Lung microvascular endothelial cell (primary cell): ENCODE measurements at places on chromosomes 11 and 22.

DNA sequence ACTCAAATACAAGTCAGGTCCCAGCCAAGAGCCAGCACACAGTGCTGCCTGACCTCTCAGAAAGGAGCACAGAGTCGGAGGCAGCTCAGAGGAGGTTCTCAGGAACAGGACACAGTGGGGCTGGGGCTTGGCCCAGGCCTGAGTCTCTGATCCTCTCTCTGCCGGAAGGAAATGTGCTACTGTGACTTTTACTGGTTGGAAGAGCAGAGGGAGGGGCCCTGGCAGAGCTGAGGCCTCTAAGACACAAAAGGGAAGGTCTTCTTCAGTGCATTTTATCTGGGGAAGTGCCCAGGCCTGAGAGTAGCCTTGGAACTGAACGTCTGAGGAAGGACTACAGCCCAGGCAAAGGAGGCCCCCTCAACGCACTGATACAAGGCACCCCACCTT, 16.2 kb upstream of the CASTOR1 start:
- peak; percentile 76 for DNase-seq

GRCh38 chr22:47091246-47091651, 328.8 kb downstream of the TBC1D22A start:
- DNase-seq = peak; percentile 4

DNA sequence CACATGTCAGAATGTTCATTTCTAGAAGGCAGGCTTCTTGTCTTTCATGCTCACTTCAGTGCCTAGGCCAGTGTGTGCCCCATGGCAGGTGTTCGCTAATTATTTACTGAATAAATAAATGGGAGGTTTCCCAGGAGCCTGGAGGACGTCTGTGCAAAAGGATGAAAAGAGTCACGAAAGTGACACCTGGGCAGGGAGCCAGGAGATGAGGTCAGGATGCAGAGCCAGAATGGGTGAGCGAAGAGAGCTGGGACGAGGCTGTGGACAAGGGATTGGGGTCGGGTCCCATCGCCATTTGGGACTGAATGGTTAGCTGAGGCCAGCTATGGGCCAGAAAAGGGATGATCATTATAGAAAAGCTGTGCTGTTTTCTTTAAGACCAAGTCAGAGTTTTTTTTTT, 560.4 kb downstream of the TBC1D22A start:
- DNase-seq = no peak

- DNase-seq = no peak
Observed at GRCh38 chr11:93458286-93458685, 84.9 kb downstream of the SMCO4 start.

DNA sequence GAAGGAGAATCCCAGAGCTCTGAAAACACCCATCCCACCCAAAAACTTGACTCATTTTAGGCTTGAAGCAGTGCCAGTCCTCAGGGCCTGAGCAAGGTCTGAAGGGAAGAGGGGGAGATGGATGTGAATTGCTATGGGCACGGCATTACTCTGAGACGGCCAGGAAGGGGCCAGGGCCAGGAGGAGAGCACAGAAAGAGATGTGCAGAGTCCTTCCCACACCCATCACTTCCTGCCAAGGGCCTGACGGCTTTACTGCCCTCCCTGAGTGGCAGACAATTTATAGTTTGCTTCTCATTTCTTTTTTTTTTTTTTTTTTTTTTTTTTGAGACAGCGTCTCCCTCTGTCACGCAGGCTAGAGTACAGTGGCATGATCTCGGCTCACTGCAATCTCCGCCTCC, 22.5 kb downstream of the TAB1 start:
- DNase-seq = no peak
